ENCODE measurements at places on chromosomes 3 and 15.

GRCh38 chr3:32632533-32633265 is 52.3 kb upstream of the CNOT10 start:
- no peak for DNase-seq

GRCh38 chr3:136334209-136334608 is 84.1 kb downstream of the PCCB start:
- DNase-seq = no peak

DNA sequence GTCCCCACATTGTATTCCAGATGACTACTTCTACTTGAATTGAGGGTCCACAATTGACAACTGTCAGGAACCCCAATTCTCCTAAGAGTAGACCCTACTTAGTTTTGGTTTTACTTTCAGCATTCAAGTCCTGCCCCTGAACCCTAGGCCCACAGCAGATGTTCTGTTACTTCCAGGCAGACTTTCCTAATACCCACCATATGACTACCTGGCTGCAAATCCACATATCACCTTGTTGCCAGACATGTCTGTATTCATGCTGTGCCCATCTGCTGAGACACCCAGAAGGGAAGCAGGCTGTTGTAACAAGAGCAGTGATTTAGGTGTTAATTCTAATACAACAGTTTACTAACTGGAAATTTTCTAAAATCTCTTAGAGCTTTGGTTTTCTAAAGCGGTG is 235.1 kb upstream of the CCDC54 start:
- DNase-seq = no peak

- no peak for DNase-seq
Observed at GRCh38 chr3:49351521-49352011, 6.6 kb downstream of the GPX1 start.

GRCh38 chr3:47273564-47273963 is 9.0 kb downstream of the KIF9 start:
- no peak for DNase-seq

DNA sequence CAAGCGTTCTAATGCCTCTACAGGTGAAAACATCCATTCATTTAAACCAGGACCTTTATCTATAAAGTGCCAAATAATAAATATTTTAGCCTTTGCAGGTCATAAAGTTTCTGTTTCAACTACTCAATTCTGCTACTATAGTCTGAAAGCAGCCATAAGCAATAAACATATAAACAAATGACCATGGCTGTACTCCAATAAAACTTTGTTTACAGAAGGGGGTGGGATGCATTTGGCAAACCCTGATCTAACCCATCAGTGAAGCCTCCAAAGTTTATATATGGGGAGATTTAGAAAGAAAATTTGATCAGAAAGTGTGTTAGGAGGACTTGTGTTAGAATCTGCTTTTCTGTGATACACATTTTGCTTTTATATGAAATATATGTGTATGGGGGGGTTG is 161.3 kb downstream of the ZBTB20 start:
- no peak for DNase-seq

DNA sequence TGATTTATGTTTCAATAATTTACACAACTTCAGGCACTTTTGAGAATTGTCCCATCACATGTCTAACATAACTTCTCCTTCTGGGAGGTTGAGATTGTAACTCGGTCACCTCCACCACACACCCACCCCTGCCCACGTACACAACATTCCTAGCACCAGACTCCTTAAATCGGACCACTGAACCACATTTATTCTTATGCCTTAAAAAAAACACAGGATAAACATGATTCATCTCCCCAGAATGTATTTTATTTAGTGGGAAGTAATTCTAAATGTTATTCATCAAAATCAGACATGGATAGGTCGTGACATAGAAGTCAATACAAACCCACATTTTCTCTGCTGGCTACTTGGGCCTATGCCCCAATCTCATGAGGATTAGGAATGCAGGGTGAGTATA is 3.0 kb downstream of the SNTN start:
- no peak for DNase-seq

DNA sequence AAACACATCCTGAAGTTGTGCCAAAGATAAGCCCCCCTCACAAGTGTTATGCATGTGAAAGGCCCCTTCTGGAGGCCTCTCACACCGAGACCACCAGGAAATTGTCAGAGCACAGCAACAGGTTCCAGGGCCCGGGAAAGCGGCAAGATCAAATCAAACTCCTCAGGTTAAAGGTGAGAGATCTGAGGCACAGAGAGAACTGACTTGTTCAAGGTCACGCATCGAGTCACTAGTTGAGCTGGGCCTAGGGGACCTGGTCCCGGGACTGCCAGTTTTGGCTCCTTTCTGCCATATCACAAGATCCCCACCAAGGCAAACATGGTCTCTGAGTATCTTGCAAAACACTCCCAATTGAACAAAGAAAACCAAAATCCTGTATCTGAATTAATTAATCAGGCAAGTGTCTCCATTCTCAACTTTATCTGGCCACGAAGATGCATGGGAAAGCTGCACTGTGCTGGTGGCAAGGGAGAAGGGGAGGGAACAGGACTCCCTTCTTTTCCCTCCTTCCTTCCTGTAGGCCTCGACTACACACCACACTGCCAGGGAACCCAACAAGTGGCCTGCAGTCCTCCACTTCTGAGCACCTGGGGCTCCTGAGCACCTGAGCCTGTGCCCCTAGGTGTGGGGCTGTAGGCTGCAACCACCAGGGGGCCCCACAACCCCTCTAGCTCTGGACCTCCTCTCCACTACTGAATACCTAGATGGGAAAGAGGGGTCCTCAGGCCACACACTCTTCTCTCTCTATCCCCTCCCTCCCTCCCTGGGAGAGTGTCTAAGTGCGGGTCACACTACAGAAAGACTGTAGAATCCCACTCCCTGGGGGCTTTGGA is 37.3 kb downstream of the ANP32A start:
- DNase-seq = peak; percentile 76

GRCh38 chr15:45921376-45921775 is 286.5 kb downstream of the SQOR start:
- no peak for DNase-seq

GRCh38 chr3:194150252-194150934 is 14.4 kb downstream of the HES1 start:
- no peak for DNase-seq

DNA sequence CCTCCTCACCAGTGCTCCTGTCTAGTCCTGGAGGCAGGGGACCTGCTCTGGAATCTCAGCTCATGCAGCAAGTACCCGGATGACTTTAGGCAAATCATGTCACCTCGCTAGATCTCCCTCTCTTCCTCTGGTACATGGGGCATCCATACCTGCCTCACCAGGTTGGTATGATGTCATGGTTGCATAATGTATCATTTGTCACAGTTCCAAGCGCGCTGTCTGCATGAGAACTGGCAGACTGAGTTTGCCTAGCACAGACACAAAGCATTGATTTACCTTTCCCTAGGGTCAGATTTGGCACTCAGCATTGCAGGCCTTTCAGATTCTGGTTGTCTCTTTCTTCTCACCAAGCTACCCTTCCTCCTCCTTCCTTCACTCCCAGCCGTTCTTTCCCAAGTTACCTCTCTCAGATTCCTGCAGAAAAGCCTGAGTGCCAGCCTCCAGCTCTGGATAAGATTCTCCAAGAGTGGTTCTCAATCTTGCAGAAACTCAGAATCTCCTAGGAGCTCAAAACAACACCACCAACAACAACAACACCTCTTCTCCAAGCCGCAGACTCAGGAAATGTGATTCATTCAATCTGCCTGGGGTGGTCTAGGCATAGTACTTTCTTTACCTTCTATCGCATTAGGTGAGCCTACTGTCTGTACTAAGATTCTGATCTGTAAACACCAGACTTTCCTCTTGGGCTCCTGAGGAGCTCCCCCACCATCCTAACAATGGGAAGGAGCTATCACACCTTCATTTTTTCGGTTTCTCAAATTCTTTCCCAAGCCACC is 29.5 kb downstream of the FAM43A start:
- no peak for DNase-seq

Data from activated T-cell treated with anti-CD3 and anti-CD28 coated beads, Interleukin-2, amount 50 U/mL, for 1 hour (primary cell).